ENCODE measurements at places on chromosomes 13 and 19. TPM values are rescaled to one million over a fixed set of nuclear protein-coding genes. Genes with fewer than 3 reads are reported as not detected.

The CYP2A6 gene
- 0.48 TPM for total RNA-seq

The USP12 gene
- total RNA-seq = 25.2 TPM

The USHBP1 gene
- total RNA-seq = 11.3 TPM

The GJB6 gene
- total RNA-seq = not detected

The NLRP5 gene
- total RNA-seq = not detected

The BCL3 gene
- 73.8 TPM for total RNA-seq

The ZBTB7A gene
- total RNA-seq = 51.2 TPM

The NLRP9 gene
- not detected for total RNA-seq

The ADAMTS10 gene
- total RNA-seq = 19.0 TPM

The SPACA4 gene
- total RNA-seq = not detected

The RDH8 gene
- not detected for total RNA-seq

The DMKN gene
- total RNA-seq = 3.1 TPM

The SIGLECL1 gene
- not detected for total RNA-seq

The LSR gene
- total RNA-seq = 8.1 TPM

The ZNF468 gene
- total RNA-seq = 10.5 TPM

The FCAR gene
- 16.3 TPM for total RNA-seq

The KCNJ14 gene
- total RNA-seq = 1.0 TPM

The KXD1 gene
- total RNA-seq = 90.9 TPM

DNA sequence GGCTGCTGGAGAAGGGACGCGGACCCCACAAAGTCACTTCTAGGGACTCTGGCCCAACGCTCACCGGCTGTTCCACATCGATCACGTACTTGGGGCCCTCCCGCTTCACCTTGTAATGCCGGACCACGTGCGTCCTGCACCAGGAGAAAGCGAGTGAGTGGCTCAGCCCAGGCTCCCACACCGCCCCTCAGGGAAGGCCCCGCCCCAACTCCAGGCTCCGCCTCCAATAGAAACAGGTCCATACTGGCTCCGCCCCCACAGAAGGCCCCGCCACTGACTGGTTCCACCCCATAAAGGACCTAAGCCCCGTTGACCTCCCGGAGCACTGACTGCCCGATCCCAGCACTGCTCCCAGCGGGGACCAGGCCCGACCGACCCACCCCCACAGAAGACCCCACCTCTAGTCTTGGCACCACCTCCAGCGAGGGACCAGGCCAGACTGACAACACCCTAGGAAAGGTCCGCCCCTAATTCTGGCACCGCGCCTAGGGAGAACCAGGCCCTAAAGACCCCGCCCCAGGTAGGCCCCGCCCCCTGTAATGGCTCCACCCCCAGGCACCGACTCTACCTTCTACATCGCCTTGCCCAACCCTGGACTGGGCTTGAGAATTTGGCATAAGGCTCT, 11.3 kb downstream of the STAP2 start:
- DNase-seq = no peak

DNA sequence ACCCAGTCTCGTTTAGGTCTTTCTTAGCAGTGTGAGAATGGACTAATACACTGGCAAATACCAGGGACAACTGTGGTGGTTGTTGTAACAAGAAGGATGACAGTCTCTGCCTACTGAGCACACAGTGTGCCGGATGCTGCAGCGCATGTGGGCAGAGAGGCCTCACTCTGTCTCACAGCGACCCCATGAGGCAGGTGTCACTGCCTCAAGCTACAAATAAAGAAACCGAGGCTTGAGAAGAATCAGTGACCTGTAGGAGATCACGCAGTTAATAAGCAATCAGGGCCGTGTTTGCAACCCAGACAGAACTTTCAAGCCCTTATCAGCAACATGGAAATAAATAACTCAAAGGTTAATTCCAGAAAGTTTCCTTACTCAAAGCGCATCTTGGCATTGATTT, 40.5 kb upstream of the GAS6 start:
- peak; percentile 82 for DNase-seq

GRCh38 chr13:26839682-26840081, 79.1 kb upstream of the GPR12 start:
- no peak for DNase-seq

DNA sequence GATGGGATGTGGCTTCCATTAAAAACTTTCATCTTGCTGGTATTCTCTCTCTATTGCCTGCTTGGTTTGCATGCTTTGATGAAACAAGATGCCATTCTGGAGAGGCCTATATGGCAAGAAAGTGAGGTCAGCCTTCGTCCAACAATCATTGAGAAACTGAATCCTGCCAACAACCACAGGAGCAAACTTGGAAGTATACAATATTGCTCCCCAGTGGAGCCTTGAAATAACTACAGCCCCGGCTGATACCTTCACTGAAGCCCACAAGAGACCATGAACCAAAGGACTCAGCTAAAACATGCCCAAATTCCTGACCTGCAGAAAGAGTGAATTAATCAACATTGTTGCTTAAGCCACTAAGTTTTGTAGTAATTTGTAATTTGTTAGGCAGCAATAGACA, 82.5 kb upstream of the FGF14 start:
- no peak for DNase-seq

- no peak for DNase-seq
These were observed at the start of gene GAMT for GRCh38 chr19:1401138-1401888. TSS of gene GAMT (minus strand) at chr19:1401542. CDS start at chr19:1401476, 66 bp downstream.

GRCh38 chr13:41694545-41695301, 237.4 kb downstream of the RGCC start:
- no peak for DNase-seq

DNA sequence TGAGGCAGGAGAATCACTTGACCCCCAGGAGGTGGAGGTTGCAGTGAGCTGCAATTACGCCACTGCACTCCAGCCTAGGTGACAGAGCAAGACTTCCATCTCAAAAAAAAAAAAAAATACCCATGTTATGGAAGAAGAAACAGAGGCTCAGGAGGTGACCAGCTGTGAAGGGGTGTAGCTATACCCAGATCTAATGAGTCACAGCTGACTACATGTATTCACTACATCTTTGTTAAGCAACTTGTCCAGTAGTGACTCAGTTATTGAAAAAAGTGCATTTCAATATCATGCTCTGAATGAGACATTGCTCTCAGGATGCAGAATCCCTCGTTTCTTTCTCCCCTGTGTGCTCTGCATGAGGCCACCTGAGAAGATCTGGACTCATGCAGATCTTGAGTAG, 16.1 kb upstream of the SPART start:
- DNase-seq = no peak

DNA sequence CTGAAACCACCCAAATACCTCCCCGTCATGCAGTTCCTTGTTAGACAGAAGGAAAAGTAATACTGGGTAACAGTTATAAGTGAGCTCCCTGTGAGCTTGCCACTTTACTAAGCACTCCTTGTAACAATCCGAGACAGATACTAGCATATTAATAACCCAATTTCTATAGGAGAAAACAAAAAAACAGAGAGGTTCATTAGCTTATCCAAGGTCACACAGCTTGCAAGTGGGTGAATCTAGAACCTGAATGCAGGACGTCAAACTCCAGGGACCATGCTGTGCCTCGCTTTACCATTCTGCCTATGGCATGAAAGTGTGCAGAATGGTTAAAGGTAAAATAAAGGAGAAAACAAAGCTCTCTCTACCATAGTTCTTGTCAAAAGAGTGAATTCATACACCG, 15.4 kb downstream of the SIGLEC5 start:
- DNase-seq = no peak

GRCh38 chr19:44814517-44814916, 5.6 kb downstream of the BCAM start:
- no peak for DNase-seq

- no peak for DNase-seq
These were observed 199.7 kb downstream of the TSHZ3 start for GRCh38 chr19:31149441-31149941.

DNA sequence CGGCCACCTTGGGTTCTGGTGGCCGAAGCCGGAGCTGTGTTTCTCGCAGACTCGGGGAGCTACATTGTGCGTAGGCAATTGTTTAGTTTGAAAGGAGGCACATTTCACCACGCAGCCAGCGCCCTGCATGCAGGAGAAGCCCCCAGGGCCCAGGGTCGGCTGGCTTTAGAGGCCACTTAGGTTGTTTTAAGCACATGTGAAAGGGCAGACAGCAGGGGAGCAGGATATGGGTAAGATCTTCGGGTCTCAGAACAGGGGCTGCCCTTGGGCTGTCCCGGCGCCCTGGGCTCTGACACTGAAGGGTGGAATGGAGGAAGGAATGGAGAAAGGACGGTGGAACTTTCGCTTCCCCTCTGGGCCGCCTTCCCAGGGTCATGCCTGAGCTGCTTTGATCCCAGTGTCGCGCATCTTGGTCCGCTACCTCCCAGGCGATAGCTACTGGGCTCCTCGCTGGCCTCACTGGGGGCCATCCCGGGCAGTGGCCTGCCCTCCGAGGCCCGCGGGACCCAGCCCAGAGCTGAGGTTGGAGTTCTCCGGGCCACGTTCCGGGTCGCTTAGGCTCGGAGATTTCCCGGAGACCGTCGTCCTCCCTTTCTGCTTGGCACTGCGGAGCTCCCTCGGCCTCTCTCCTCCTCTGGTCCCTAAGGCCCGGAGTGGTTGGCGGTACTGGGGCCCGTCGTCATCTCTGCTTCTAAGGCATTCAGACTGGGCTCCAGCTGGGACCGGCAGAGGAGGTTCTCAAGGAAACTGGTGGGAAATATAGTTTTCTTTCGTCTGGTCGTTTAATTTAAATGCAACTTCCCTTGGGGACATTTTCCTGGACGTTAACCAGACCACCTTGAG, 4.3 kb upstream of the POU4F1 start:
- no peak for DNase-seq

GRCh38 chr13:32707471-32707870, 121.2 kb downstream of the PDS5B start:
- no peak for DNase-seq

DNA sequence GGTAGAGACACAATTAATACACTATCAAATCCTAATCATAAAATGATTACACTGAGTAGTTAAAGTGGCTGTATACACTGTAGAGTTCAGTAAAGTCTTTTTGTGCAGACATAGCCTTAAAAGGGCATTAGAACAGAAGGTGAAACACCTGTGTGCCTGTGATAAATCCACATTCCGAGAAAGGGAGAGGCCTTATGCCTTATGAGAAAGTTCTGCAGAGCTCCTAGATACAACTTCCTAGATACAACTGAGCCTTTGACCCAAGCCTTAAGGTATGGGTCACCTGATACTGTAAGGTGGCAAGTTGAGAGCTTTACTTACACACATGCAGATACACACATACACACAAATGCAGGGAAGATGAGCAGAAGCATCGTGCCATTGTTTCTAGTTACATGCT, 6.3 kb downstream of the SERP2 start:
- DNase-seq = no peak

DNA sequence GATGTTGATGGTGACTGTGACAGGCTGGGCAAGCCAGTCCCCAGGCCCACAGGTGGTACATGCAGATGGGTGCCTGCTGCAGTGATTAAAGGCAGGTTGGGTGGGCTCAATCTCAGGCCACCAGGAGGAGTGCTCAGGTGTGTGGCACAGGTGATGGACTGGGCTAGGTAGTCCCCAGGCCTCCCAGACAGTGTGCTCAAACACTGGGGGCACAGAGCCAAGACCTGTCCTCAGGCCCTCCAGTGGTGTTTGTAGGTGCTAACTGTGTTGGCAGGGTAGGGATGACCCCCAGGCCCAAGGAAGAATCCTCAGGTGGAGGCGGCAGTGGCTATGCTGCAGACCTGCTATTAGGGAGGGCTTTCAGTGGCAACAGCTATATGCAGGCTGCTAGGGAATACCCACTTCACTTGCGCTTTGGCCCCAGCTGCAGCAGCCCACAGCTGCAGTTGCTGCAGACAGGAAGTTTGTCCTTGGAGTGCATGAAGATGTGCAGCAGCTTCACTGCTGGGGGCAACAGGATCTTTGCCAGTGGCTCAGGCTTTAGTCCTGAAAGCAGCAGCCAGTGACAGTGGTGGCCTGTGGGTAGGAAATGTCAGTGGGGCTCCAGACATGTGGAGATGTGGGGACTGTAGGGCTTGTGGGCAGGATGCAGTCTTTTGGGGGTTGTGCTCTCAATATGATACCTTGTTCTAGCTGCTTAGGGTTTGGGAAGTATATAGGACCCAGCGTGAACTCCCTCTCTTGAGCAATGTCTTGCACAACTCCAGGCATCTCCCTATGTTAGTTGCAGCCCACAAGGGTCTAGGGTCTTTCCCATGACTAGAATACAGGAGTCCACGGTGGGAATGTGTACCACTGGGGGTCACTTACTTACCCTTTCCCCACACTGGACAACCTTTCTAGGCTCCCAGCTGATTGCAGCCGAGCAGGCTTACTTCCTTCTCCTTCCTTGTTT, 54.1 kb upstream of the MLNR start:
- no peak for DNase-seq

DNA sequence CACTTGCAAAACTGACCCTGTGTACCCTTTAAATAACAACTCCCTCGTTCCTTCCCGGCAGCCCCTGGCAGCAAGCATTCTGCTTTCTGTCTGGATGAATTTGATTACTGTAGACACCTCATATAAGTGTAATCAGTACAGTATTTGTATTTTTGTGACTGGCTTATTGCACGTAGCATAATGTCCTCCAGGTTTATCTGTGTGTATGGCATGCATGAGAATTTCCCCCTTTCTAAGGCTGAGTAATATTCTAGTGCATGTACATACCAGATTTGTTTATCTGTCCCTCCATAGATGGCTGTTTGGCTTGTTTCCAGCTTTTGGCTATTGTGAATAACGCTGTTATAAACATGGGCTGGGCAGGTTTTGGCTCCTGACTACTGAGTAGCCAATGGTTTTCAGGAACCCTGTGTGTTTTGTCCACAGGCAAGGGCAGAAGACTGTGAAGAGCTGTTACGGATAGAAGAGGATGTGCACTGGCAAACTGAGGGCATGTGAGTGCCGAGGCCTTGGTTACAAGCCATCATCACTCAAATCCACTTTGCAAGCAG, 98.0 kb downstream of the ESD start:
- DNase-seq = no peak

- no peak for DNase-seq
These were observed 19.8 kb upstream of the FBL start for GRCh38 chr19:39865953-39866352.

- DNase-seq = no peak
These were observed 3.5 kb downstream of the EGLN2 start for GRCh38 chr19:40802300-40803169.

GRCh38 chr19:47493378-47494210, 9.6 kb upstream of the KPTN start:
- DNase-seq = no peak

DNA sequence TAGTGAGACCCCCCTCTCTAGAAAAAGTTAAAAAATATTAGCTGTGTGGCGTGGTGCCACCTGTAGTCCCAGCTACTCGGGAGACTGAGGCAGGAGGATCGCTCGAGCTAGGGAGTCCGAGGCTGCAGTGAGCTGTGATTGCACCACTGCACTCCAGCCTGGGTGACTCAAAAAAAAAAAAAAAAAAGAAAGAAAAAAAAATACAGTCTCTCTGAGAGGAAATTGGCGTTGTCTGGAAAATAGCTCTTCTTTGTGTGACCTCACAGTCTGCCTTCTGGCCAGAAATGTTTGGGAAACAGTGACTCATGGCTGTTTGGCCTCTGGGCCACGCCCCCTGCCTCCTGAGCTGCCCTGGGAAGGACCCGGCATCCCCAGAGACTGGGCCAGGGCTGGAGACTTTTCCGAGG, 10.7 kb downstream of the MARCHF2 start:
- DNase-seq = peak; percentile 93

GRCh38 chr19:18865973-18866799, 29.8 kb downstream of the CERS1 start:
- no peak for DNase-seq

GRCh38 chr13:103246581-103247200, 180.5 kb upstream of the SLC10A2 start:
- no peak for DNase-seq

Measured in mesenteric fat pad (tissue), 1 donor.